Osteoblast (primary cell): ENCODE measurements at places on chromosomes 7 and 10. TPM values are rescaled to one million over a fixed set of nuclear protein-coding genes. Genes with fewer than 3 reads are reported as not detected.

CALCR gene
- total RNA-seq, result not detected in 2 replicates

DNA sequence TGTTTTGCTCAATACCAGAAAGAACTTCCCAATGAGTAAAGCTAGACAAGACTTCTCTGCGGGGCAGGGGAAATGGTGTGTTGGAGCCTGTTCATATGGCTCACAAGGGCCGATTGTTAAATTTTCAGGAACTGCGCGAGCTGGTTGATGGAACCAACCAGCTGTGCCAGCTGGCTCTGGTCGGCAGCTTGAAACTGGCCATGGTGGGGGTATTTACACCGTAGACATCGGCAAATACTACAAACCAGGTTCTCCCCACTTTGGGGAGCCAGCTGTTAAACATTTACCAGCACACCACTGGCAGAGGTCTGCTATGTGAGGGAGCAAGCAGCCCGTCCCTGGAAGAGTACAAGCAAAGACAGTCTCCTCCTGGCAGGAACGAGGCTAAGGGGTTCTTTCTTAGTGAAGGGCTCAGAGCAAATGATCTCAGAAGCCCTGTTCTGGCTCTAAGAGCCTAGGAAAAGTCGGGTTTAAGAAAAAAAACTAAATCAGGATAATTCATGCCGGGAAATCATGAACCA is 8.8 kb upstream of the ZMIZ1 start:
- peak; percentile 58 for DNase-seq
- no peaks in the 10 kb centered on the region for H3K4me1 ChIP-seq

DNA sequence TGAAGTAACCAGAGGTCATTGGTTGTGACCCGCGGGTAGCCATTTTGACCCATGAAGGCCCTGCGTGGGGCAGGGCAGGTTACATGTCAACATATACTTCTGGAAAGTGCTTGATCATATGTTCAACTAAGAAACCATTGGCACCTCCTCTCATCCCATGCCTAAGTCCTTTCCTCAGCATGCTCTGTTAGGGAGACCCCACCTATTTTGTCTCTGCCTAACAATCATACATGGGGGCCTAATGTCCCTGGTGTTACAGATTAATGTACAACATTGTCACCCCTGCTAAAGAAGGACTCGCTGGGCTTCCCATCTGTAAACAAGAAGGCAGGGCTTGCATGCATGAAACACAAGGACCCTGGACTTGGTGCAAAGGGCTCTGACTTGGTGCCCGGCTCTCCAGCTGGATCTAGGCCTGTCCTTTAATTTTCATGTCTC is 133.7 kb upstream of the TNS3 start:
- no peaks in the 10 kb centered on the region for H3K27me3 ChIP-seq
- H3K4me1 ChIP-seq, result no peaks in the 10 kb centered on the region
- no peaks in the 10 kb centered on the region for H3K36me3 ChIP-seq

TFR2 gene
- under 0.01 and 0.29 TPM in 2 replicates for total RNA-seq

ZCWPW1 gene
- 2.2 and 2.4 TPM in 2 replicates for total RNA-seq

GRCh38 chr10:79103129-79103528 is 34.4 kb downstream of the ZMIZ1 start:
- H3K36me3 ChIP-seq, result peaks cover 5% of the 10 kb centered on the region
- H3K4me3 ChIP-seq, result no peak overlapping the region
- H3K27me3 ChIP-seq, result no peaks in the 10 kb centered on the region
- no peak overlapping the region for H3K27ac ChIP-seq

GRCh38 chr10:92381543-92381954 is 90.6 kb downstream of the MARCHF5 start:
- no peaks in the 10 kb centered on the region for H3K4me1 ChIP-seq
- H3K4me3 ChIP-seq, result no peak overlapping the region
- no peak overlapping the region for H3K27ac ChIP-seq
- no peaks in the 10 kb centered on the region for H3K27me3 ChIP-seq

CTAGE4 gene
- 0.36 and 2.4 TPM in 2 replicates for total RNA-seq

DNA sequence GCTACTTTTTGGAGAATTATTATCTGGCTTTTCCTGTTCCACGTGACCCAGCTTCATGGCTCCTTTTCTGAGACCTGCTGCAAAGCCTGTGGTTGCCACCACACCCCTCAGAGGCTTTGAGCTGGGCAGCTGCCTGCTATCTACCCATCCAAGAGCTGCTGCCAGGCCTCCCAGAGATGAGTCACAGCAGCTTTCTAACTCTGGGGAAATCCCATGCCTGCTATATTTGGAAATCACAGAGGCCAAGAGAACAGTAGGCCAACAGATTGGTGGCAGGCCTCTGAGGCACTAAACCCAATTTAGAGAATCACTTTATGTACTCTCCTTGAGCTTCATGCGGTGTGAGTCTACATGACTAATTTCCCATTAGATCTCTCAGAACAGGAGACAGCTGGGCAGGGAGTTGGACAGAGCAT is 35.2 kb downstream of the SGCE start:
- H3K27ac ChIP-seq, result peak overlapping the region; percentile 38
- H3K4me1 ChIP-seq, result peaks cover 10% of the 10 kb centered on the region
- DNase-seq, result peak; percentile 89
- no peaks in the 10 kb centered on the region for H3K27me3 ChIP-seq
- H3K4me3 ChIP-seq, result no peak overlapping the region

DNA sequence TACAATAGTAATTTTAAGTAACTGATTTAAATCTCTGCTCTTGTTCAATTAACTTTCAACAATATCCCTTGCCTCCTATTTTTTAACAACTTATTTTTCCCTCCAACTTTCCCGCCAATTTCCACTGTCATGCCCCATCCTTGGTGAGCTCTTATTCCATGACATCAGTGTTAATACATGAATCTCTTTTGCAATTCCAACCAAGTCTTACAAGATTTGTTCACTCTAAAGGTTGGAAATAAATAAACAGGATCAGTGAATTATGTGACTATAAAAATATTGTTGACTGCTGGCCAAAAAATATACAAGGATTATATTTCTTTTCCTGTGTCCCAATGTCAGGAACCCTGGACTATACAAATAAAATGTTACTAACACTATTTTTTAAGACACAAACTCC is 21.0 kb upstream of the AGMO start:
- H3K4me1 ChIP-seq, result no peaks in the 10 kb centered on the region
- H3K27me3 ChIP-seq, result no peaks in the 10 kb centered on the region
- no peak overlapping the region for H3K27ac ChIP-seq
- no peak overlapping the region for H3K4me3 ChIP-seq
- DNase-seq, result no peak
- no peaks in the 10 kb centered on the region for H3K36me3 ChIP-seq

DNA sequence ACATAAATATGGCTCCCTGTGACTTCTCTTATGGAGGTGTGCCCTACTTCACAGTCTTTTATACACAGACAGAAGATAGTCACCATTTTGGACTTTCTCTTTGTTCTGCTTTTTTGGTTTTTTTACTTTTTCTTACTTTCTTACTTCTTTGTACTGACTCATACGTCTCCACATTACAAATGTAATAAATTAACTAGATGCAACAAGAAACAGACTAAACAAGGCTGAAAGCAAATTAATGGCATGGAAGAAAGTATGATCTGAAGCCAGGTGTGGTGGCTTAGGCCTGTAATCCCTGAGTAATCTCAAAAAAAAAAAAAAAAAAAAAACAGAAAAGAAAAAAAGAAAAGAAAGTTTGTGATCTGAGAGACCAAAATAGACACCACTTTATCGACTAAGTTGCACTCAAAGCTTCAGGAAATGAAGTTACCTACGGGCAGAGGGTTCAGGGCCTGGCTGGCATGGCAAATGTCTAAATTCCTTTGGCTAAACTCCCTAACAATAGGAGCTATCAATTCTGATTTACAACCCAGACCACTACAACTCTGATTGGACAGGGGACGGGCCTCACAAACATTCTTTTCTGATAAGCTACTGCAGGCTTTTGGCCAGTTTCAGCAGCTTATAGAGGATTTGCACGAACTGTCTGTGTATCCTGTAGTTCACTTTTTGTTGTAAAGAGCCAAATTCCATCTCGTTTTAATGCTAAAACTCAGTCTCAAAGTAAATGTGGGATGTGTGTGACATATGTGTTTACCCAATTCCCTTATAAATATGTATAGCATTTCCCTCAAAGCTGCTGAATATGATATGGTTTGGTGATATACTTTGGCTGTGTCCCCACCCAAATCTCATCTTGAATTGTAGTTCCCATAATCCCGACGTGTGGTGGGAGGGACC is 129.1 kb downstream of the SEPTIN14 start:
- no peaks in the 10 kb centered on the region for H3K4me1 ChIP-seq
- peak; percentile 65 for DNase-seq
- H3K27me3 ChIP-seq, result no peaks in the 10 kb centered on the region
- H3K27ac ChIP-seq, result no peak overlapping the region

PRF1 gene
- not detected in 2 replicates for total RNA-seq

DNA sequence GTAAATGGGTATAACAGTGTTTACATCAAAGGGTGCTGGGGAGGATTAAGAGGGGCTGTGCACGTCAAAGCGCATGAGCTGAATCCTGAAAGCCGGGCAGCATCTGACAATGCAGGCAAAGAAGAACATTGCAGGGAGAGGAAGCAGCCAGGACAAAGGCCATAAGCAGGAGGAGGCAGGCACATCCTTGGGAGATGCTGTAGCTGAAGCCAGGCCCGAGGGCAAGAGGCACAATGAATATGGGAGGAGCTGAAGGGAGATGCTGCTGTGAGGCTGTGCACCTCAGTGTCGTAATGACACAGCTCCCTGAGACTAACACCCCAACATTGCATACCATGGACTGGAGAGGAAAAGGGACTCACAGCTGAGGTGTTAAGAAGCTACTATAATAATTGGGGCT is 129.2 kb downstream of the BTAF1 start:
- H3K36me3 ChIP-seq, result no peaks in the 10 kb centered on the region
- no peaks in the 10 kb centered on the region for H3K4me1 ChIP-seq
- DNase-seq, result no peak
- H3K4me3 ChIP-seq, result no peak overlapping the region
- H3K27ac ChIP-seq, result no peak overlapping the region
- H3K27me3 ChIP-seq, result no peaks in the 10 kb centered on the region

DNA sequence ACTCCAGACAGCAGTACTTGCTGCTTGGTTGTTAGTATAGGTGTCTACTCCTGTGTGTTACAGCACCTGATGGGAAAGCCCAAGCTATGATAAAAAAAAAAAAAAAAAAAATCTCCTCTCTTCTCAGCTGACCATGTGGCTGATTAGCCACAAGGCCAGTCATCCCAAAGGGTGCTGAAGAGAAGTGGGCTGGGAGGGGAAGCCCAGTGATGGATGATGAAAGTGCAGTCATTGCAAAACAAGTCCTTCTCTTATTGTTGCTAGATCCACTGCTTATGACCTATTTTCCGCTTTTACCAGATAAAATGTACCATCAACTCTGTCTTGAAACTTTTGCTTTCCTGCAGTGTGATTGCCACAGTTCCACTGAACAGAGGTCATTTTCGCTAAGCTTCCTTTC is 1092.5 kb upstream of the C7orf33 start:
- no peaks in the 10 kb centered on the region for H3K36me3 ChIP-seq
- peaks cover 3% of the 10 kb centered on the region for H3K4me1 ChIP-seq
- no peak overlapping the region for H3K27ac ChIP-seq
- H3K4me3 ChIP-seq, result no peak overlapping the region
- H3K27me3 ChIP-seq, result no peaks in the 10 kb centered on the region

DNA sequence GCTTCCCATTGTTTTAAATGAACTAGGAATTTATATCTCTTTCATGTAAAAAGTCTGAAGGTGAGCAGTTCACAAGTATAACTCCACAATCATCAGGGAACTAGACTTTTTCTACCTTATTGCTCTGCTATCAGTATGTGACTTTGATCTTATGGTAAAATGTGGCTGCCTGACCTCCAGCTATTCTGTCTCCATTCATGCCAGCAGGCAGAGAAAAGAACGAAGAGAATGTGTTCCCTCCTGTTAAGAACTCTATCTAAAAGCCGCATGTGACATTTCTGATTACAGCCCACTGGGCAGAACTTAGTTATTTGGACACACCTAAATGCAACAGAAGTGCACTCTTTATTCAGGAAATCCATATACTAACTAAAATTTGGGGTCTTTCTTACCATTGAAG is 102.8 kb upstream of the MBL2 start:
- no peaks in the 10 kb centered on the region for H3K4me1 ChIP-seq
- H3K27me3 ChIP-seq, result no peaks in the 10 kb centered on the region
- no peaks in the 10 kb centered on the region for H3K36me3 ChIP-seq
- no peak overlapping the region for H3K4me3 ChIP-seq
- no peak overlapping the region for H3K27ac ChIP-seq

DNA sequence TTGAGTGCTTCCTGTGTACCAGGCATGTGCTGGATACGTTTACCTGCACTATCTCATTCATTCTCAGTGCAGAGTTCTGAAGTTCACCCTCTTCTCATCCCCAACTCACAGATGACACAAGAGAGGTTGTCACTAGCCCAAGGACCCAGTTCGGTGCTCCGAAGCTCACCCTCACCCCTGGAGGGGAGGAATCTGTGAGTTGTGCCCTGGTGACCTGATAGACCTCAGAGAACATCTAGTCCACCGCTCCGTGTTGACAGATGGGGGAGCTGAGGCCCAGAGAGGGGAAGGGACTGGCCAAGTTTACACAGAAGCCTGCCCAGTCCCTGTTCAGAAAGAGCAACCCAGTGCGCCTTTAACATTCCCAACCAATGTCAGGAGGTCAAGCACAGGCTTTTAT is 44.8 kb upstream of the EMX2 start:
- peaks cover 4% of the 10 kb centered on the region for H3K27me3 ChIP-seq
- no peaks in the 10 kb centered on the region for H3K36me3 ChIP-seq
- H3K4me3 ChIP-seq, result no peak overlapping the region
- peaks cover 3% of the 10 kb centered on the region for H3K4me1 ChIP-seq

DNA sequence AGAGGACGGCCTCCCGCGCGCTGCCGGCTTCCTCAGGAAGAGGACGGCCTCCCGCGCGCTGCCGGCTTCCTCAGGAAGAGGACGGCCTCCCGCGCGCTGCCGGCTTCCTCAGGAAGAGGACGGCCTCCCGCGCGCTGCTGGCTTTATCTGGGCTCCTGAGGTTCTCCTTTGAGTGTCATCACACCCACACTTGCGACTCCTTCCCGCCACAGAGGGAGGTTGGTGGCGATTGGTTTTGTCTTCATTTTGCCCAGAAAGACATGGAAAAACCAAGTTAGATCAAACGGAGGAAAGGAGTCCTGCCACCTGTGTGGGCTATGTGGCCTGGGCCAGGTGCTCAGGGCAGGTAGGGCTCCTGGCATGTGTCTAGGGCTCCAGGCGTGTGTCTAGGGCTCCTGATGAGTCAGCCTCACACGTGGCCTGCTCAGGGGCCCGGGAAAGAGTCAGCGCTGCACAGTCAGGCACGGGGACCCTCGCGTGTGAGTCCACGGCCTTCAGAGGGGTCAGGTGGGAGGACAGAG is 138.0 kb downstream of the VIPR2 start:
- H3K4me1 ChIP-seq, result no peaks in the 10 kb centered on the region
- no peaks in the 10 kb centered on the region for H3K27me3 ChIP-seq
- DNase-seq, result peak; percentile 26
- no peak overlapping the region for H3K27ac ChIP-seq
- no peaks in the 10 kb centered on the region for H3K36me3 ChIP-seq
